ENCODE measurements at places on chromosomes 7 and 10.

DNA sequence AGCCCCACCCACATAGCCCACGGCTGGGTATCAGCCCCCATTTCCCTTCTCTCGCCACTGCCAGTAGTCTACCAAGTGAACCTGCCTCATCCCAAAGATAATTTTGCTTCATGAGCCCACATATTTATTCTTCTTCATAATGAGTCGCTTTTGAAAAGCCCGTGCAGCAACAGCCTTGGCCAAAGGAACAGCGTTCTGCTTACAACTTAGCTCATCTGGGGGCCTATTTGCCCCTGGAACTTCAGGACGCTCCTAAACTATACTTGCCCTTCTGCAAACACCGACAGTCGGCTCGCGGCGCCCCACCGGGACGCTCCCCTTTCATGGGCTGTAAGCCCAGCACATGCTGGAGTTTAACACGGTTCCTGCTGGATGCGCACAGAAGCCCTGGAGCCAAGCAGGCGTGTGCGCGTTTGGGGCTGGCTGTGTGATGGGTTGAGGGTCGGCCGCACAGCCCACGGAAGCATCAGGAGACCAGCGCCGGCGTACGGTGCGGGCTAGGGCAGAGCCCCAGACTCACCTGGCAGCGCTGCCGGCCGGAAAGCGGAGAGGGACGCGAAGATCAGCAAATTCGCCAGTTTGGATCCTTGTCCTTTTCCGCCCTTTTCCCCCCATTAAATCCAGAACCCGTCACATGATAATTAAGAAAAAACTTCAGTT, 370 bp downstream of the TMEM60 start:
- no peak for DNase-seq

DNA sequence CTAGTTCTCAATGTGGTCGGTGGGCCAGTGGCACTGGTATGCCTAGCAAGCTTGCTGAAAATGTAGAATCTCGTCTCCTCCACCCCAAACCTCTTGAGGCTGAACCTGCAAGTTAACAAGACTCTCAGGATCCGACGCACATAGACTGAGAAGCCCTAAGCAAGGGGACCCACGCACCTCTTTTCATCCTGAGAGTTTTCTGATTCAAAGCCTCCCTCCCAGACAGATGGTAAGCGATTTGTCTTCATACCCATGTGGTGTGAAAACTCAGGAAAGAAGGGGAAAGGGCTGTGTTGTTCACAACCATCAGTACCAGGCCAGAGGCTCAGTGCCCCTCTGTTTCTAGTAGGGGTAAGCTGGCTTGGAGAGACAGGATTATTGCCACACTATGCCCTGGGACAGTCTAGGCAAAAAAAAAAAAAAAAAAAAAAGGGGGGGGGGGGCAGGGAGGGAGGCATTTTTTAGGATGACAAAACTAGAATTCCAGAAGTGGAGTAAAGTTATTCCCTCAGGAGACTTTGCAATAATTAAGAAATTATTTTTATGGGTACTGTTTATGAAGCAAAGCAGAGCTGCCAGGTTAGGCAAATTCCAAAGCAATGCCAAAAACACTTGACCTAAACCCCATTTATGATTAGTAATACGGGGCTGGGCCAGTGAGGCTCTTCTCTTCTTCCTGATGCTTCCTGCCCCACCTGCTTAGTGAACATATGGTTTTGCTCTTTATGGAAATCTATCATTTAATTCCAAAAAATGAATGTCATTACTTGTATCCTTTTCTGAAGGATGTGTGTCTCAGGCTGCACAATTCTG, 117.6 kb upstream of the PDLIM1 start:
- DNase-seq, result no peak

GRCh38 chr7:71349682-71350481, 217.9 kb downstream of the GALNT17 start:
- no peak for DNase-seq

DNA sequence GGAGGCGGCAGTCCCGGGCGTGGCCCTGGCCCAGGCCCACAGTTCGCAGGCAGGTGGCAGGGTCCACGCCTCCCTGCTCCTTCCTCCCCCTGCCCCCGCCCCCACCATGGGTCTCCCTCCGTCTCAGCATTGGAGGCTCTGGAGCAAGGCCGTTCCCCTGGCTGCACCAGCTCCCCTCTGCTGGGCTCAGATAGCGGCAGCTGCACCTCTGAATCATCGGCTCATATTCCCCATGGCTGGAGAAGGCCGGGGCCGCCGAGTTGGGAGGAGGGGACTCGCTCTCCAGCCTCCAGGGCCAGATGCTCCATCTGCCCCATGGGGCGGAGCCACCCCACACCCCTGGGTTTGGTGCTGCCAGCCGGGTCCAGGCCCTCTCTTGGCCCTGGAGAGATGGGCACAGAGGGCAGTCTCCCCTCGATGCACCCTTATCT, 145.0 kb downstream of the ELFN1 start:
- DNase-seq, result no peak

GRCh38 chr10:102236006-102236405, 5.3 kb downstream of the PITX3 start:
- no peak for DNase-seq

DNA sequence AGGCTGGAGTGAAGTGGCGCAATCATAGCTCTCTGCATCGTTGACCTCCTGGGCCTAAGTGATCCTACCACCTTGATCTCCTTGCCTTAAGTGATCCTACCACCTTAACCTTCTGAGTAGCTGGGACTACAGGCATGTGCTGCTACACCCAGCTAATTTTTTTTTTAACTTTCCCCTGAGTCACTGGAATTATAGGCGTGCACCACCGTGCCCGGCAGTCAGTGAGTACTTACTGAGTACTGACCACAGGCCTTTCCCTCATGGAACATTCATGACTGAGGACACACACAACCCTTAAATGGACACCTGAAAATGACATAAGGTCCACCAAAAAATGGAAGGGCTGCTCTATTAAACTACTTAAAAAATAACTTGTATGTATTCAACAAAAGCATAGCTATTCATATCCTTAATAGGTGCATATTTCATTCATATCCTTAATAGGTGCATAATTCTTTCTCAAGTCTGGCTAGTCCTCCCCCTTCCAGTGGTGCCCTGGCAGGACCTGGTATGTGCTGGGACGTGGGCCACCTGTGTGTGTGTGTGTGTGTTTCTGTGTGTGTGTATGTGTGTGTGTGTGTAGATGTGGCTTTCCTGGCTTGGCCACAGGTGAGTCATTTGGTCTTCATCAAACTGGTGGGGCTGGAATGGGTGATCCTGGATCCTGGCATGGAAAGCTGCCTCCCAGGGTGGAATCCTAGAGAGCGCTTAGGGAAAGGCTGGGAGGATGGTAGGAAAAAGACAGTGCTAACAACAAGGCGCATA, 3.5 kb downstream of the FAM180A start:
- DNase-seq, result no peak

All from bone marrow (tissue), 2 donors.